ENCODE measurements at places on chromosomes 16 and 17.

- DNase-seq = no peak
Observed at GRCh38 chr17:33519692-33520091, 226.6 kb upstream of the ASIC2 start.

DNA sequence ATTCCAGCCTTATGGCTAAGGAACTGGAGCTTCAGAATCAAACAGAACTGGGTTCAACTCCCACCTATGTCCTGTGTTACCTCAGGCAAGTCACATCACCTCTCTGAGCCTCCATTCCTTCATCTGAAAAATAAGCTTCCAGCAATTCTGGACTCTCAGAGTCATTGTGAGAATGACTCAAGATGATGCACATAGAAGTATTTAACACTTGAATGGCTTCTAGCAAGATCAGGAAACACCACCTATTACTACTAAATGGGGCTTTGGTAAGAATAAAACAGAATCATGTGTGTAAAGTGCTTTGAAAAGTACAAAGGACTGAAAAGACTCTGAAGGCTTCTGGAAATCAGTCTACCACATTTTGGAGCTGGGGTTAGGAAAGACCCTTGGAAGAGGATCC is 30.8 kb upstream of the CALB2 start:
- DNase-seq = no peak

GRCh38 chr16:73023752-73024570 is 24.0 kb downstream of the ZFHX3 start:
- DNase-seq = no peak

- DNase-seq = no peak
Observed at GRCh38 chr16:76287466-76287865, 10.3 kb downstream of the CNTNAP4 start.

DNA sequence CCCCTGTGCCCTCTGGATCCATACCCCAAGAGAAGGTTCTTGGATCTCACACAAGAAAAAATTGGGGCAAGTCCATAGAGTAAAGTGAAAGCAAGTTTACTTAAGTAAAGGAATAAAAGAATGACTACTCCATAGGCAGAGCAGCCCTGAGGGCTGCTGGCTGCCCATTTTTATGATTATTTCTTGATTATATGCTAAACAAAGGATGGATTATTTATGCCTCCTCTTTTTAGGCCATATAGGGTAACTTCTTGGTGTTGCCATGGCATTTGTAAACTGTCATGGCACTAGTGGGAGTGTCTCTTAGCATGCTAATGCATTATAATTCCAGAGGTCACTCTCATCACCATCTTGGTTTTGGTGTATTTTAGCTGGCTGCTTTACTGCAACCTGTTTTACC is 70.8 kb downstream of the NLK start:
- no peak for DNase-seq

DNA sequence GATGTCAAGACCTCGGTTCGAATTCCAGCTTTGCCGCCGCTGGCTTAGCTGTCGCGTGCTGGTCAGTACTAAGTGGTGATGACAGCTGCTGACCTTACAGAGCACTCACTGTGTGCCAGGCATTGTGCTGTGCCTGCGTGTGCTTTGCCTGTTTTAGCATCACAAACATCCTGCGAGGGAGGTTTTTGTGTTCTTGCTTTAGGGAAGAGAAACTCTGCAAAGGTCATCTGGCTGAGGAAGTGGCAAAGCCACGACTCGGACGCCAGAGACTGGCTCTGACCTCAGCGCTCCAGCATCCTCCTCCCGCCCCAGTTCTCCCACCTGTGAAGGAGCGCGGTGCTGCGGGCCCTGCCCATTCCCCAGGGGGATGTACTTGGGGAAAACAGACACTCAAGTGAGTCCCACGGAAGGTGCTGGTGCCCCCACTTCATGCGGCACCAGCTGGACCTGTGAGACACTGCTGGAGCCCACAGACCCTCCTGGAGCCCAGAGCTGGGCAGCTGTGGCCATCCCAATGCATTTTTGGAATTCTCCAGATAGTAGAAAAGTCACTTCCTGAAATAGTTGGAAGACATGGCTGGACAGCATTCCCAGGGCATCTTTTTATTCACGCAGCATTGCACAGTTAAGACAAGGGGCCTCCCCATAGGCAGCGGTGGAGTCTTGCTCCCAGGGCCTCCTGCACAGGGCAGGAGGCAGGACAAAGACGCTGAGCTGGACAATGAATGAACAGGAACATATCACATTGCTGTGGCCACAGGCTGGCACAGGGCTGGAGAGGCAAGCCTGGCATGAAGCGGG is 20.0 kb upstream of the HERPUD1 start:
- no peak for DNase-seq

DNA sequence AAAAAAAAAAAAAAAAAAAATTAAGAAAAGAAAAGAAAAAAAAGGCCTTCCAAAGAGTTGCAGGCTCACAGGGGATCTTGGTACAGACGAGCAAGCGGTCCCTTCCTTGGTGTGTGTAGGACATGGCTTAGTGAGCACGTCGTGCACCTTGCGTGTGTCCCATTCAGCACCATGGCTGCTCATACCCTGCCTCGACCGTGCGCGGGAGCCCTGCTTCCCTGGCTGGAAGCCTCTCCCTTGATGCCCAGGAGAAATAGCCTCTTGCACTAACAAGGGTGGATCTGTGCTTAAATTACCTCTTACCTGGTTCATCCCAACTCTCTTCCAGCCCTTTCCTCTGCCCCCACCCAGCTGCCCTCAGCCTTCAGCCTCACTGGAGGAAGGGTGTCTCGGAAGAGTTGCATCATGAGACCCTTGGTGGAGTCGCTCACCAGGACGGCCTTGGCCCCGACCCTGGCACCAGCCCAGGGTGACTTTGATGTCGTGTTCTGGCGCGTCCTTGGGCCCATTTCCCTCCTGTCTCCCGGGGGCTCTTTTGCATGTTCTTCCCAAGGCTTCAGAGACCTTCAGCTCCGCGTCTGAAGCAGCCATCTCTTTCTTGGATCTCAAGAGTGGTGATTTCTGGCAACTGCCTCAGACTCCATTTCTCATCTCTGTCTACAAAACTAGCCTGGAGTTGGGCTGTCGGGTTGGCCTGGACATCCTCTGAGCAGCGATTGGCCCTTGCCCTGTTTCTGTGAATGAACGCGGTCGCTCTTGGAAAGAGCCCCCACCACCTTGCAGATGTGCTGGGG is 127.2 kb downstream of the CMIP start:
- DNase-seq = no peak

GRCh38 chr16:87949071-87949744 is 2.0 kb upstream of the BANP start:
- no peak for DNase-seq

- no peak for DNase-seq
Observed at GRCh38 chr16:81994485-81994884, 16.8 kb downstream of the SDR42E1 start.

GRCh38 chr17:76732734-76733617 is 4.2 kb downstream of the SRSF2 start:
- no peak for DNase-seq

GRCh38 chr17:79745641-79746105 is 14.9 kb downstream of the ENPP7 start:
- no peak for DNase-seq

DNA sequence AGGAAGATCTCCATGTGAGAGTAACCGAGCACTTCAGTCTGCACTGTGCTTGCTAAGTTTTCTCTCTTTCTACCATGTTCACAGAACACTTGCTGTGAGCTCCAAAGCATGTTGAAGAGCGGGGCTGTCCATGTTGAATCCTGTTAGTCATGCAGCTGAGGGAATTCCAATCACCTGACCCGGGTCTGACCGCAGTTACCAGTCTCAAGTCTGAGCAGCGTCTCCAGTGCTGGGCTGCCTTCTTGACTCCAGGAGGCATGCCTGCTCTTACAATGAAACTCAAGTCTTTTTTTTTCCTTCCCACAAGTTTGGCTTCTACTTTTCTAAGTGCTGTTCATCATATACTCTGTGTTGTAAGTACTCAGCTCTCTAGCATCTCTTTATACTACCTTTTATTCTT is 44.3 kb downstream of the HOXB1 start:
- DNase-seq = no peak

GRCh38 chr16:12548270-12548983 is 255.3 kb downstream of the CPPED1 start:
- no peak for DNase-seq

DNA sequence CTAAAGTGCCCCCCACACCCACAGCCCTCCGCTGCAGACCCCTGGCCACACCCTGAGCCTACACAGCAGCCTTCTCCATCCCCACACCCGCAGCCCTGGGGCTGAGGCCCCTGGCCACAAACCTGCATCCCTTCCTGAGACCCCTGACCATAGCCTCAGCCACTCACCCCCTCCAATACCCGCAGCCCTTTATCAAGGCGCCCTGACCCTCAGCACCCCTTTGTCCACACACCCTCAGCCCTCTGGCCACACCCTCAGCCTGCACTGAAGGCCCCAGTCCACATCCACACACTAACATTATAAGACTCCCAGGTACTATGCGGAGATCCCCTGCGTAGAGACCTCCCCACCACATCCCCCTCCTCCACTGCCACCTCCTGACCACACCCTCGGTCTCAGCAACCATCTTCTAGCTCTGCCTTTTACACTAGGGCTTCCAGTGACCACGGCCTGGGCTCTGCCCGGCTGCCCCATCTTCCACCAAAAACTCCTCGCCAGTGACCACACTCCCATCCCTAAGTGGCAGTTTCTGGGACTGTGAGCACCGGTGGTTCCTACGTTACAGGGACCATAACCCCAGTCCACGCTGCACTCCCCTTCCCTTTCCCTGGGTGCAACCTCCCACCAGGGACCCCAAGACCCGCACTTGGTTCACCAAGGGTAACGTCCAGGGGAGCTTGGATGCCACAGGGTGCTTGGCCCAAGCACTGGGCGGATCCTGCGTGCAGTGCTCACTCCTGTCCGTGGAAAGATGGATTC is 818 bp downstream of the TPPP3 start:
- DNase-seq = no peak

DNA sequence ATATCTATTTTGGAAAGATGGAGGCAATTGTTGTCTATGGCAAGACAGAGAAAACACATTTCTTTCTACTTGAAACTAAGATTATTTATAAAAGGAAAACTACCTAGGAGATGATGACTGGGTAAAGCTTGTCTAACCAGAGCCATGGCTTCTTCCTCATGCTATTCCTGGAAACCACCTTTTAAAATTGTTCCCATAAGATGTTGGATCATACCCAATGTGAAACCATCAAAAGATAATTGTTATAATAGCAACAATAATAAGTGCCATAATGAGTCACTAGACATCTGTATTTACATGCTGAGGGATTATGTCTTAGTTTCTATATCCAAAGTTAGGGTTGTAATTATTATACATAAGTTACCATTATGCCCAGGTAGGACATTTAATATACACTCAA is 428.4 kb downstream of the KCNJ2 start:
- no peak for DNase-seq

DNA sequence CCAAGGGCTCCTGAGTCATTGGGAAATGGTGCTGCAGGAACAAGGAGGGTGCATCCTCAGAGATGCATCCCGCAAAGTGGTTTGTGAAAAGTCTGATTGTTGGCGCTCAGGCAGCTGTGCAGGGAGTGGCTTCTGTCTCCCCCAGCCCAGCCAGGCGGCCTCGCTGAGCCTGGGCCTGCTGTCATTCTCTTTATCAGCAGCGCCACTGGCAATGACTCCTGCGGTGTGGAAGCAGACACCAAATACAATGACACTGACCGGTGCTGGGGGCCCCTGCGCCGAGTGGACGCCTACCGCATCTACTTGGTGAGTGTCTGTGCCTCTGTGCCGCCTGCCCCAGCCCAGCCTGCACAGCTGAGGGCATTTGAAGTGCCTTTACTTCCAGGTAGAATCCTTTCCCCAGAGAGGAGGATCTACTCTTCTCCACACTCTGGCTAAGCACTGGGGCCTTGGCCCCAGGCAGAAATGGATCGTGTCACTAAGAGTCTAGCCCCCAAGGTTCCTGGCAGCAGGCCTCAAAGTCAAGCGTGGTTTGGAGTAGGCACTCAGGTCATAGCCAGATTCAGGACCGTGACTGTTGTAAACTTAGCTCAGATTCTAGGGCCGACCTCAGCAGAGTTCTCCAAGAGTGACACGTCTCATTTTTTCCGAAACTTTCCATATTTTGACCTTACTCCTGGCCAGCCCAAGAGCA is 19.3 kb upstream of the NAT9 start:
- no peak for DNase-seq

GRCh38 chr17:9271989-9272388 is 250.7 kb downstream of the NTN1 start:
- DNase-seq = no peak

GRCh38 chr17:59727817-59728533 is 20.5 kb downstream of the VMP1 start:
- no peak for DNase-seq

DNA sequence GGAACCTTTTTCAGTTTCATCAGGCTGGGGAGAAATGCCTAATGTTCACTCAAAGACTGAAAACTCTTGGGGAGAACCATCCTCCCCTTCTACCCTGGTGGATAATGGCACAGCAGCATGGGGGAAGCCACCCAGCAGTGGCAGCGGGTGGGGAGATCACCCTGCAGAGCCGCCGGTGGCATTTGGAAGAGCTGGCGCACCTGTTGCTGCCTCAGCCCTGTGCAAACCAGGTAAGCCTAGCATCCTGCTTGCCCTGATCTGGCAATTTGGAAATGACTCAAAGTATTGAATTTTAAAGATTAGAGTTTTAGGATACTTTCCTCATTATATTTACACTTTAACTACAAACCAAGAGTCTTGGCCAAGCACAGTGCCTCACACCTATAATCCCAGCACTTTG is 63.8 kb downstream of the TMC6 start:
- no peak for DNase-seq

DNA sequence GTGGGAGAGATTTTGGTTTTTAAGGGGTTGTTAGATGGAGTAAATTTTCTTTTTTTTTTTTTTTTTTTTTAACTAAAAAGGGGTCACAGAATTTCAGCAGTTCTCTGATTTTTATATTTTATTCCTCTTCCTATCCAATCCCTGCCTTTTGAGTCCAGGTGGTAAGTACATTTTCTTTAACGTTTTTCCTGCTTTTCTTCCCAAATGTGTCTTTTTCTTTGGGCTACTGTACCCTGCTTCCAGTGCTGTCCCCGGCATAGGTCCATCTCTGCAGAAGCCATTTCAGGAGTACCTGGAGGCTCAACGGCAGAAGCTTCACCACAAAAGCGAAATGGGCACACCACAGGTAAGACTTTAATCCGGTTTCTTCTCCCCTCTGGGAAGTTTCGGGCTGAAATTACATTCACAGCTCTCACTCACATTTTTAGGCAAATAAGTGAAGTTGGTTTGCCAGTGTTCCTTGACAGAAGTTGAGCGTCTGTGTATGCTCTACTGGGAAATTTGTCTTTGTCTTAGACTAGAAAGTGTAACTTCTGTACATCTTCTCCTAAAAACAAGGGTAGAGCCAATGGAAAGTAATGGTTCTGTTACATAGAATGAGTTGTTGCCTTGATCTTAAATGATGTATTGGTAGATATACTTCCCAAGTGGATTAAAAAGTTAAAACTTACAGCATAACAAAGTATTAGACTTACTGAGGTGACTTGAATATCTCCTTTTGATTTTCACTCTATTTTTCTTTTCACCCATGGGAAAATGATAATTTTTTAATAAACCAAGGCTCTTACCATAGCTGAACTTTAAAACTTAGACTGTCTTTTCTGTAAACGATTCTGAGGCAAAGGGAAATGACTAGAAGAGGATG is 54.5 kb downstream of the TUBD1 start:
- DNase-seq = no peak
